ENCODE measurements at places on chromosomes 1 and 21. TPM values are rescaled to one million over a fixed set of nuclear protein-coding genes. Genes with fewer than 3 reads are reported as not detected.

The FCRL1 gene
- not detected for total RNA-seq

DNA sequence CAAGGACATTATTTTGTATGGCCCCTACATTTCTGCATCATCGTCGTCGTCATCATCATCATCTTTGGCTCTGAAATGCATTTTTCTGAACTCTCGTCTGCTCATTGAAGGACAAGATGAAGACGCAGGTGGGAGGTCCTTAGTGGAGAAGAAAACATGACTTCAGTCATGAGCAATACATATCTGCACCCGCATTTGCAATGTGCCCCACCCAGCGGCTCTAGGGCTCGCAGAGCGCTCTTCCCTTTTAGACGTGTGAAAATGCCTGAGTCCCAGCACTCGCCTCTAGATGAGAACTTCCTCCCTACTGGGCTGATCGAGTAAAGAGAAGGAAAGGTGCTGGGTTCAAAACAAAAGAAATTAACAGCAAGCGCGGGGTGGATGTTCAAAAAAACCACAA lies 10.1 kb downstream of the C1orf174 start:
- no peak for DNase-seq

- no peak for DNase-seq
These were observed 24.1 kb downstream of the DIP2A start for GRCh38 chr21:46482846-46483231.

DNA sequence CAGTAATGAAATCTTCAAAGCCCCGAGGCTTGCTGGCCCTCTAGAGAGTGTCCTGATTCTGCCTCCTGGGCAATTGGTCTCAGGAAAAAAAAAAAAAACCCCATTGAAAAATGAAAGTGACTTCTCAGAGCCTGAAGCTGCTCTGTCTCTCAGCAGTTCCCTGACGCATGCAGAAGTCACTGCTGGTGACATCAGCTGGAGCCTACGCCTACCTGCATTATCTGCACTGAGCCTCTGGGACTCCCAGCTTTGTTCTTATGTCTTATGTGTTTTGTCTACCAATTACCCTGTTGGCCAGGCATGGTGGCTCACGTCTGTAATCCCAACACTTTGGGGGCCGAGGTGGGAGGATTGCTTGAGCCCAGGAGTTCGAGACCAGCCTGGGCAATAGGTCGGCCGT lies 10.1 kb upstream of the SLC25A33 start:
- peak; percentile 19 for DNase-seq

DNA sequence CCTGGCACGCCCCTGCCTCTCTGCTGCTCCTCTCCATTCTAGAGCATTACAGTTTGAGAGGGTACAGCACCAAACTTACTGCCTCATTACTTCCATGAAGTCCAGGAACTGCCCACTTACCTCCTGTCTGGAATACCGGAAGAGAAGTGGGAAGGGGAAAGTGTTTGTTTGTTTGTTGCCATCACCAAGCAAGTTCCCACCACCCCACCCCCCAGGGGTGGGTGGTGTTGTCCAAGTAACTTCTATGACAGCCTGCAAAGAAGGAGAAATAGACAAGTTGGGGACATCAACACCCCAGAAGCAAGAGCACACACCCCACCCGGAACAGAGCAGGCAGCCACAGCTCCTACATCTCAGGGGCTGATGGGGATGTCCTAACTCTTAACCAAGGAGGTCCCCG lies 18.0 kb downstream of the OPTC start:
- no peak for DNase-seq

The RUNX3 gene
- total RNA-seq = not detected

DNA sequence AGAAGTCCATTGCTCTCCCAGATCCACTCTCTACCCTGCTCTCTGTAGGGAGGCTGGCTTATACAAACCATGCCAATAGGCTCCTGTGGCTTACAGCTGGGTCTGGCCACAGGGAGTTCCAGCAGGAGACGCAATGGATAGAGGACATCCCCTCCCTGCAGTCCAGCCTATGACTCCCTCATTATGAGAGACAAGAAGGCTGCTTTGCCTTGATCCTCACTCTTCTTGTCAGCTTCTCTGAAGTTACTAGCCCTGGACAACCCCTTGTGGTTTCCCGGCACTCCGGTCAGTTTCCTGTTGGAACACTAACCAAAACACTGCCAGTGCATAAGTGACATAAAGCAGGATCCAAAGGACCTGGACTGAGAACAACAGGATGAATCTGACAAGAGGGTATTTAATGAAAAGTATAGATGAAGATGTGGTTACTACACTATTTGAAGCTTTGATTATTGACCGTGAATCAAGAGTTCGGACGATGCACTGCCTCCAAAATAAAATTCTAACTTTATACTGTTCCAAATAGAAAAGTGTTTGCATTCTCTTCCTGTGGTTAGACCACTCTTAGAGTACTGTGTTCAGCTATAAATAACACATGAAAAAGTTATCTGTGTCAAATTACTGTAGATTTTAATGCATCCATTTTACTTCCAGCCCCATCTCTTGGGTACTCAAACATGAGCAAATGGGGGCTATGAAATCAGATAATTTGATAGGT lies 32.7 kb upstream of the ZNF326 start:
- DNase-seq = peak; percentile 59

DNA sequence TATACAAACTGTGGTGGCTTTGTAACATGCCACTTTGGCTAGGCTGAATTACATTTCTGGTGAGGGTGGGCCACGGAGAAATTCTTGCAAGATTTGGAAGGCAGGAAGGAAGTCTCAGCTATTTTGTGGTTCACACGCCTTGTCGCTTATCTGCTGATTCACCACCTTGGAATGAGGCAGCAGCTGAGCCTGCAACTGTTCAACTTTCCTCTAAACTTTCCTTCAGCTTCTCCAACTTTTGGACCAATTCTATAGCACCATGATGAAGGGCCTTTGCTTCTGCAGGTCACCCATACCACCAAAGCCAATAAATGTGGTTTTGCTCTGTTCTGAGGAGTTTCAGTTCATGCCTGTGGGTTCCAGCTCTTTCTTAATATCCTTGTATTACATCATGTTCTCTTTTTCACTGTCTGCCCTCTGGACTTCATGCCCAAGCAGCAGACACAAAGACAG lies 337.6 kb upstream of the SNX7 start:
- peak; percentile 92 for DNase-seq

The NBPF10 gene
- total RNA-seq = 2.9 TPM

GRCh38 chr1:228291906-228292608 lies 84.2 kb downstream of the OBSCN start:
- peak; percentile 2 for DNase-seq

- DNase-seq = no peak
These were observed 14.7 kb downstream of the PRDM15 start for GRCh38 chr21:41864311-41865001.

- no peak for DNase-seq
These were observed 45.9 kb downstream of the OLIG1 start for GRCh38 chr21:33115631-33116510.

The SPRR2G gene
- not detected for total RNA-seq

GRCh38 chr1:234592240-234592639 lies 17.7 kb downstream of the IRF2BP2 start:
- DNase-seq = no peak

The PODN gene
- 9.3 TPM for total RNA-seq

GRCh38 chr1:54296666-54297065 lies 96.7 kb downstream of the MRPL37 start:
- DNase-seq = no peak

DNA sequence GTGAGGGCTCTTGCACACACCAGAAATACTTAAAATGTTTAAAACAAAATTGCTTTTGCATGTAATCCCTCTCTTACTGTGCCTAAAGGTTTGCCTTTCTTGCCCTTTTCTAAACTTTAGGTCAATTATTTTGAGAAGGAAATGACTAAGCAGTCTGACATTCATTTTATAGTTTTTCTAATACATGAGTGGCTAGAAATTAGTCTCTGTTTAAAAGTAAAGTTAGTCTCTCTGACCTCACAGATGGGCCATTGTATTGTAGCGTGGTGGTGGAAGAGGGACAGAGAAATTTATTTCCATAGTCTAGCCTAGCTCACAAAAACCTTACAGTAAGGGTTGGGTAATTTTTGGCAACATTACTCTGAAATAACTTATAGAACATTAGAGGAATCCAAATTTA lies 3.6 kb upstream of the COL11A1 start:
- DNase-seq = peak; percentile 17
